ENCODE measurements at places on chromosomes 3 and 15.

- DNase-seq, result no peak
These were observed 14.4 kb upstream of the ZBTB38 start for GRCh38 chr3:141353652-141354495.

GRCh38 chr3:146334151-146334550 is 83.2 kb upstream of the PLSCR4 start:
- peak; percentile 7 for DNase-seq

GRCh38 chr15:92020804-92021203 is 167.3 kb downstream of the SLCO3A1 start:
- DNase-seq, result no peak

- DNase-seq, result peak; percentile 6
These were observed 463.1 kb downstream of the TBL1XR1 start for GRCh38 chr3:176734146-176734545.

DNA sequence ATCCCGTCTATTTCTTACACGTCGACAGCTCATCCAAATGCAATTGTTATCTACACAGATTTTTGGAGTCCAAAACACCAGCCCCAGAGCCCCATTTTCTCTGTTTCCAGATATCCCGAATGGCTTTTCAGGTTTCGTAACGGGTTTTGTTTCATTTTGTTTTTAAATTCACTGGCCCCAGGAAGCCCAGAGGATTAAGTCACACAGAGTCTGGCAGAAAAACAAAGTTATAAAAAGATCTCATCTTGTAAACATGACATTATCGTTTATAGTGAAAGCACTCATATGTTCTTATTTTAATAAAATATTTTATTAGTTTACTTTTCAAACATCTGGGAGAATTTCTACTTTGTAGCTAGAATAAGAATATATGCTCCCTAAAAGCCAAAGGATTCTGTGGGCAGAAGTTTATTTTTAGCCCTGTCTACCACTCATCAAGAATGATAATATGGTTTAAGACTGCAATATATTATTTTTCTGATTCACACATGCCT is 149.3 kb upstream of the SLC2A2 start:
- DNase-seq, result no peak

Measured in A673 (cell line).